ENCODE measurements at places on chromosomes 16 and 17.

- H3K27me3 ChIP-seq: peaks cover 64% of the 10 kb centered on the region
- peaks cover 18% of the 10 kb centered on the region for H3K4me1 ChIP-seq
- H3K36me3 ChIP-seq: no peaks in the 10 kb centered on the region
- DNase-seq: no peak
- H3K27ac ChIP-seq: no peak overlapping the region
- H3K4me3 ChIP-seq: peak overlapping the region; percentile 34
Measured at GRCh38 chr17:38454532-38454931, 26.3 kb downstream of the ARHGAP23 start.

DNA sequence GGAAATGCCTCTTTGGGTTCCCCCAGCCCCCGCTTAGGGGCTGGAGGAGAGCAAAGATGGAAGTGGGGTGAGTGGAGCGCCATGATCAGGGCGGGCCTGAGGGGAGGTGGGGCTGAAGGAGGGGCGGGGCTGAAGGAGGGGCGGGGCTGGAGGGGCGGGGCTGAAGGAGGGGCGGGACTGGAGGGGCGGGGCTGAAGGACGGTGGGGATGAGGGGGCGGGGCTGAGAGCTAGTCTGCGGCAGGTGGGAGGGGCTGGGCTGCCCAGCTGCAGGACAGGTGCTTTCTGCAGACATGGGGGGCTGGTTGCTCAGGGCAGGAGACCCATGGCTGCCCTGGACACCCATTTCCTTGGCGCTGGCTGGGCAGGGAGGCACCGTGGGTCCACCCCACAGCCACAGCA is 39.1 kb upstream of the PABPN1L start:
- no peak overlapping the region for H3K27ac ChIP-seq
- H3K36me3 ChIP-seq: no peaks in the 10 kb centered on the region
- no peaks in the 10 kb centered on the region for H3K27me3 ChIP-seq
- H3K4me3 ChIP-seq: no peak overlapping the region
- H3K4me1 ChIP-seq: no peaks in the 10 kb centered on the region

DNA sequence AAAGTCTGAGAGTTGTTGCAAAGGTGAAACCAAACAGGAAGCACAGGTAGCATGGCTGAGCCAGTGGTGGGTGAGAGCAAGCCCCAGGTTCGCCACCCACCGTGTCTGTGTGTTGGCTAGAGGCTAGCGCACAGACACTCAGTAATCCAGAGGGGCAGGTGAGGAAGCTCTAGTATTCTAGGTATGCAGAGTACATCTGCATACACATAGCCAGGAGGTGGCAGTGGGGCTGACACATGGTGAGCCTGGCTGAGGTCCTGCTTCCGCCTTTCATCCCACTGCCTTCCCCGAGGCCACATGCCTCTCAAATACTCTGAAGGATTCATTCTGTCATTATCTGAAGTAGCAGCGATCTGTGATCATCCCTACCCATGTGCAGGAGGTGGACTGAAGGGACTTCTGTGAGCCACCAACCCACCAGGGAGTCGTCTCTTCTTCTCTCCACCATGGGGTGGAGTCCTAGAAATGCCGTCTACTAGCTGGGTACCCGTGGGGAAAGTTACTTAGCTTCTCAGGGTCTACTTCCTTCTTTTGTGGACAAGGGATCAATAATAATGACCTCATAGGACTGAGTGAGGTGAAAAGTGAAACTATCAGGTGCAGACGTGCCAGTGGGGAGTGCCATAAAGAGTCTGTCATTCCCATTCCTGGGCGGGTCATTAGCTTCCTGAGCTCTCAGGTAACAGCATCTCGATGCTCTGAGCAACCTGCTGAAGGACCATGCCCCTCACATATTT is 36.0 kb upstream of the ICAM2 start:
- no peak overlapping the region for H3K4me3 ChIP-seq
- peak overlapping the region; percentile 69 for H3K27ac ChIP-seq
- H3K4me1 ChIP-seq: peaks cover 11% of the 10 kb centered on the region

DNA sequence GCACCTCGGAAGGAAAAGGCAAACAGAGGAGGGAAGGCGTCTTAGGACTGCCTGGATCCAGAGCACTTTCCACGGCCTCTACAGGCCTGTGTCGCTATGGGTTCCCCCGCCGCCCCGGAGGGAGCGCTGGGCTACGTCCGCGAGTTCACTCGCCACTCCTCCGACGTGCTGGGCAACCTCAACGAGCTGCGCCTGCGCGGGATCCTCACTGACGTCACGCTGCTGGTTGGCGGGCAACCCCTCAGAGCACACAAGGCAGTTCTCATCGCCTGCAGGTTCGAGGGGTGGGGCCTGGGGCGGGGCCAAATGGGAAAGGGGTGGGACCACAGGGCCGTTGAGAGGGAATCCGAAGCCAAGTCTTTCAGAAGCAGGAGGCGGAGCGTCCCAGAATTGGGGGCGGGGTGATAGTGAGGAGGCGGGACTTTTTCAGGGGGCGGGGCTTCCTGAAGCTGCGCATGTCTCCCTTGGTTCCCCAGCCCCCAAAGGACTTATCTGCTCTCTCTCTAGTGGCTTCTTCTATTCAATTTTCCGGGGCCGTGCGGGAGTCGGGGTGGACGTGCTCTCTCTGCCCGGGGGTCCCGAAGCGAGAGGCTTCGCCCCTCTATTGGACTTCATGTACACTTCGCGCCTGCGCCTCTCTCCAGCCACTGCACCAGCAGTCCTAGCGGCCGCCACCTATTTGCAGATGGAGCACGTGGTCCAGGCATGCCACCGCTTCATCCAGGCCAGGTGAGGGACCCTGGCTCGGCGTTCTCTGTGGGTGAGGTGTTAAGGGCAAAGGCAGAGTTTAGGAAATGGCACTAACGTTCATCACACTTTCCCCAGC is 939 bp downstream of the BCL6B start:
- H3K27ac ChIP-seq: no peak overlapping the region
- peaks cover 1% of the 10 kb centered on the region for H3K4me1 ChIP-seq
- H3K4me3 ChIP-seq: no peak overlapping the region
- no peaks in the 10 kb centered on the region for H3K36me3 ChIP-seq
- H3K27me3 ChIP-seq: peaks cover 62% of the 10 kb centered on the region

Data from progenitor cell of endocrine pancreas (in vitro differentiated cells).